ENCODE measurements at places on chromosomes 7 and 10.

DNA sequence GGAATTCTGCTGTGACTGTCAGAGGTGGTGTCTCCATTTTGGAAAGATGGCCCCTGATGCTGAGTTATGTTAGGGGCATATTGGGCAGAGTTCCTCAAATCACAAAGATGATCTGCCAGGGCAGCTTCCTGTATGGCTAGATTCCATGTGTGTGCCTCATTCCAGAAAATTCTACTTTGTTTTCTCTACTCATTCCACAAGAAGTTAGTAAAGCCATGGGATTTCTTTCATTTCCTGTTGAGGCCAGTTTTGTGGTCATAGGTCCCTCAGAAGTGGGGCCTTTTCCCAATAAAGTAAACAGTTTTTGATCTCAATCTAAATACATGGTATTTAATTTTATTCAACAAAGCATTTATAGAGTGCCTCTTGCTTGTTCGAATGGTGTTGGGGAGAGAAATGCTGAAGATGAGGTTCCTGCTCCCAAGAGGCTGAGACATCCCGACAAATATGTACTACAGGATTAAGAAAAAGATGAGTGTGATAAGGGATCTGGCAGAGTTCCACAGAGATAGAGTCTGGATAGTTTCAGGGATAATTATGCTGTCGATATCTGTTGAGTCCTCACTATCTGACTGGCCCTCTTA lies 33.0 kb downstream of the MINDY4 start:
- DNase-seq: no peak

- DNase-seq: no peak
These were observed 63.9 kb upstream of the LOXL4 start for GRCh38 chr10:98331885-98332284.

DNA sequence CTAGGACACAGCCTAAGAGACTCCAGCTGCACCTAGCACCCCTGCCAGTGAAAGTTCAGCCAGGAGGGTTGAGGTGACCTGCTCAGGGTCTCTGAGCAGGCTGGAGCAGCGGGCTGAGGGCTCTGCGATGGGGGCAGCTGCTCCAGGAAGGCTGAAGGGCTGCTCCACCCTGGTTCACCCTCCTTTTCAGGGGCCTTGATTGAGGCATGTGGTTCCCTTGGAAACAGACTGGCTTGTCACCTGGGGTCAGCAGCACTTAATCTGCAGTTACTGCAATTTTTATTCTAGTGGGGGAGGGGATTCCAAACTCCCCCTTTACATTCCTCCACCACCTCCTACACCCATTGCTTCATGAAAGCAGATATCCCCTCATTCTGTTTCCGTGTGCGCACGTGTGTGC lies 85.3 kb upstream of the UNC5B start:
- no peak for DNase-seq

DNA sequence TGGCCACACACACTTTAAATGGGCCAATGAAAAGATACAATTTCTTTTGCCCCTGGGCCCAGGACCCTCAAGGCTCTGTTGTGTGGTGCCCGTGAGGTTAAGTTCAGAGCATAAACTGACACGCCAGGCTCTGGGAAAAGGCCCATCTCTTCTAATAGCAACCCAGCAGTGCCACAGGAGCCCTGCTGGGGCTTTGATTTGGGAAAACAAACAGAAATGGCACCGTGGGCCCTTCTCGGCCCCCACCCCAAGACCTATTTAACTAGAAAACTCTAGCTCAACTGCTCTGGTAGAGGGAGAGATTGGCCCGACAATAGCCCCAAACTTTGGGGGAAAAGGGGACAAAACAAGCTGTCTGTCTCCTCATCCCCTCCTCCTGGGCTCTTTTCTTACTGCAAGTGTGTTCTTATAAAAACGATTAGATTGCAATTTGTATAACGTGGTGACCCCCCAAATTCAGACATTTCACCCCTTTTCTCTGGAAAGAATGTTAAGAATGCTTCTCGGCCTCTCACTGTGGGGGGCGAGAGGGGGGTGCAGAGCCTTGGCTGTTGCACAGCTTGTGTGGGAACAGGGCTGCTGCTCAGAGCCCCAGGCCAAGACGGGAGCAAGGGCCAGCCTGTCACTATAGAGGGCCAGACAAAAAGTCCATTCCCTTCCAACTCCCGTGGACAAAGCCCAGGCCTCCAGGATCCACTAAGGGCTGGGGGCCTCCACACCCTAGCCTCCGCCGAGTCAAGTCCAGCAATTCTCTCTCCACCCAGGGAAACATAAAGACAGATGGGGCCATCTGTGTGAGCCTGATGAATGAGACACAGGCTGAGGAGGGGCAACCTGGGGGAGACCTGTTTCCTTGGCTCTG lies 26.8 kb downstream of the DPCD start:
- no peak for DNase-seq

DNA sequence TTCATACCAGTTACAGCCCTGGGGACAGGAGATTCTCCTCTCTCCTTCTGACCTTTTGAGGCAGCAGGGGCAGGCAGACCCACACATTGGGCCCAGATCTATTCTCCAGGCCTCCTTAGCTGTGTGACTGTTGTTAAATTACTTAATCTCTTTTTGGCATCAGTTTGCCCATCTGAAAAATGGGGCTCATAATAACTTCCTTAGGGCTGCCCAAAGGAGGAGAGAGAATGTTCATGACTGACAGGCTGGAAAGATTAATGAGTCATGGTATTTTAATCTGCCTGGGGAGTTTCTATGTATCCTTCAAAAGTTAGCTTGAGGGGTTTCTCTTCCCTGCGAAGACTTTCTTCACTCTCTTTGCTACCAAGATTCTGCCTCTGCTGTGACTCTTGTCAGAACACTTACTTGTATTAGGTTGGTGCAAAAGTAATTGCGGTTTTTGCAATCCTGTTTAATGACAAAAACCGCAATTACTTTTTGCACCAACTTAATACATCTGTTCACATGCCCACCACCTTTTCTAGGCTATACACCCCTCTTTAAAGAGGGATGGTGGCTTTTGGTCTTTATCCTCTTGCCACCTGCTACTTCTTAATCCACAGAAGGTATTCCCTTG lies 83.4 kb downstream of the ARID5B start:
- no peak for DNase-seq

DNA sequence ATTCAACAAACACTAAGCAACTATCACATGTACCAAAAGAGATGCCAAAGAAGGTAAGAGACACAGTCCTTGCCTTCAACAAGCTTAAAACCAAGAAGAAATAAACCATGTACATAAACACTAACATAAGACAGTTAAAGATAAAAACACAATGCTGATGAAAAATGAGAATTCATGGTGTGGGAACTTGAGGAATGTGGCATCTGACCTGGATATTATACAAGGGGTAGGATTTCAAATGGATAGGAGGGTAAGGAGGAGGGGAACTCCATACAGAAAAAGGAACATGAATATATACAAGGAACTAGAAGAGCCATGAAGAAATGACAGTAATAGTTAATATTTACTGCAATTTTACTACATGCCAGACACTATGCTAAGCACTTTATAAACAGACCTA lies 11.0 kb downstream of the HIBADH start:
- DNase-seq: no peak

DNA sequence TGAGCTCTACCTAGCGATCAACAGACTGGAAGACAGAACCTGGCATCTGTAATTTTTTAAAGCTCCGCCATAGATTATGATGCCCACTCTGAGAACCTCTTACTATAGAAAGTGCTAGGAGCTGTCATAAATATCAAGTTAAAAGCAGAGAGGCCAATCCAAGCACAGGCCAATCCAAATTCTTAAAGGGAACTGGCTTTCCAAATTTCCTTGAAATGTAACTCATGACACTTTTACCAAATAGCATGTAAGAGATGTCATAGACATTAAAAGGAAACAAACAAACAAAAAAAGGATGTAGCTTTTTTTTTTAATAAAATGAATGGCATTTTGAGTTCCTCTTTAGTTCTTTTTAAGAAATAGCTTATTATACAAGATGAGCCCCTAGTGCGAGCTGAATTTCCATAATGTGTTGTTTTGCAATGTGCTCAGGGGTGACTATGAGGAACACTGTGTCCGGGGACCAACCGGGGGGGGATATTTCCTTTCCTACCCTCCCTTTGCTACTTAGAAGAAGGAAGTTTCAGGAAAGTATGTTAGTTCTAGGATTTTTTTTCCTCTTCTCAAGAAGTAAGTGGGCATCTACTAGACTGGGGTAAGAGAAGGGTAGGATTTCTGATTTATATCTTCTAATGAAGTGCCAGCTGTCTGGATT lies 23.7 kb upstream of the MRC1 start:
- DNase-seq: no peak

GRCh38 chr7:48424731-48425130 lies 253.5 kb downstream of the ABCA13 start:
- DNase-seq: no peak

DNA sequence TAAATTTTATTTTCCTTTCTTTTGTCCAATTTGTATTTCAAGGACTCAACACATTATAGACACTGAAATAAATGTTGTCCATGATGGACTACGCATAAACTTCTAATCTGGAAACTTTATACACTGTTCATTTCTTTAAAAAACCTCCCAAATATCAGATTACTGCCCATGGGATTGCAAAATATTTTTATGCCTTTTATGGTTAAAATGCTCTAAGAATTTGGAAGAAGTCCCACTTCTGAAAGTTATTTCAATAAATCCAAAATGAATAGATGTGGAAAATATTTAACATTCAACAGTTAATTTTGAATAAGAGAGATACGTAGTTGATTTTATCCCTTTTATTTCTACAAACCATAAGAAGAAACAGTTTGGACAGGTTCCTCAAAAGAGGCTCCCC lies 46.1 kb downstream of the CABCOCO1 start:
- no peak for DNase-seq

GRCh38 chr10:64306729-64307327 lies 785.6 kb downstream of the REEP3 start:
- no peak for DNase-seq

GRCh38 chr10:62000726-62001125 lies 99.2 kb downstream of the ARID5B start:
- DNase-seq: no peak
